ENCODE measurements at places on chromosomes 6 and 20.

DNA sequence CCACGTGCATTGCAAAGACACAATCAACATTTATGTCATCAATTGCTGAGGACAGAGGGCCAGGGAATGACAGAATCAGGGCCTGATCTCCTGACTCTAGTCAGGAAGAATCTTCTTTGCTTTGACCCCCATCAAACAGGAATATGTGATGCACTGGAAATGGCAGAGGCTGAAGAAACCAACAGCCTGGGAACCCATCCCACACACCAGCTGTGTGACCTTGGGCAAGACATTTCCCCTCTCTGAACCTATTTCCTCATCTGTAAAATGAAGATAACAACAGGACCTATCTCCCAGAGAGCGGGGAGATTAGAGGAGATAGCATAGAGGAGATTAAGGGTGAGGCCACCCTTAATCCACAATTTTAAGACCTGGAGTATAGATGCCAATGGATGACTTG lies 1.5 kb downstream of the HNF4A start:
- DNase-seq: no peak

GRCh38 chr6:28683945-28684538 lies 158.4 kb downstream of the GPX5 start:
- no peak for DNase-seq

DNA sequence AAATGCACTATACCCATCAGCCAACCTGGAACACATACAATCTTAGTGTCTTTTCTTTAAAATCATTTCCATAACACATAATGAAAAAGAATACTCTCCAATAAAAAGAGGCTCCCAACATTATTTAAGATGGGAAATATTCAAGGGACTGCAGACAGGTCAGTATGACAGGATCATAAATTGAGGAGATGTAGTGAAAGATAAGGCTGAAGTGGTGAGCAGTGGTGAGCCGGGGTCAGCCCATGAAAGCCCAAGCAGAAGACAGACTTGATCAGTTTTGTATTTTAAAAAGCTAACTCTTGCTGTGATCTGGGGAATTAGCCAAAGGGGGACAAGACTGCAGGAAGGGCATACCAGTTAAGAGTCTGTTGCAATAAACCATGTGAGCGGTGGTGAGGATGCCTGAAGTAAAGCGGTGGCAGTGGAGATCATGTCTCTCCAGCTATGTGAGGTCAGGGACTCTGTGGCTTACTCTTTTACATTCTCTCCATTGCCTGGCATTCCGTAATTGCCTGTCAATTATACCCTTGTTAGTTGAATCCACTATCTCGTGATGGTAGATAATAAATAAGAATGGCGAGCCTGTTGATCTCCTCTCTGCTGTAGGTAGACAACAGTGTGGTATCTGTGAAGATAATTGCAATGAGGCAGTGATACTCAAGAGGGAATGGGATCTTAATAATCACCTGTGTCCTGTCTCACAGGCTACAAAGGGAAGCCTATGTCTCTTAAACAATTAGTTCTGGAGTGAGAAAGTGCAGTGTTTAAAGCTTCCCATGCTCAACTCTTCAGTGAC lies 97.4 kb downstream of the FILIP1 start:
- DNase-seq: no peak

DNA sequence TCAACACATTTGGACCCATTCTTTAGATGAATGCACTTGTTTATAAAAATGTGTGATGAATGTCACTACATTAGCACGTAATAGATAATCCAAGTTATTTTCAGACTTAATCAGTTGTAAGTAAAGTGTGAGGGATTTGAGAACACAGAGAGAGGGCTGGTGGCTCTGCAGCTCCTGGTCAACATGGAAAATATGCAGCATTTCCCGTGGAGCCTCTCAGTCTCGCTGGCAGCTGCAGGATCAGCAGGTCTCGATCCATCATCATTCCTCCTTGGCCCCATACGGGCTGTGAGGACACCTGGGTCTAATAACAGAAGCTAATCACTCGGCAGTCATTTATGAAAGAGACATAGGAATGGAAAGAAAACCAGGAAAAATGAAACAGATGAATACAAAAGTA lies 390.2 kb downstream of the PRKN start:
- DNase-seq: no peak

DNA sequence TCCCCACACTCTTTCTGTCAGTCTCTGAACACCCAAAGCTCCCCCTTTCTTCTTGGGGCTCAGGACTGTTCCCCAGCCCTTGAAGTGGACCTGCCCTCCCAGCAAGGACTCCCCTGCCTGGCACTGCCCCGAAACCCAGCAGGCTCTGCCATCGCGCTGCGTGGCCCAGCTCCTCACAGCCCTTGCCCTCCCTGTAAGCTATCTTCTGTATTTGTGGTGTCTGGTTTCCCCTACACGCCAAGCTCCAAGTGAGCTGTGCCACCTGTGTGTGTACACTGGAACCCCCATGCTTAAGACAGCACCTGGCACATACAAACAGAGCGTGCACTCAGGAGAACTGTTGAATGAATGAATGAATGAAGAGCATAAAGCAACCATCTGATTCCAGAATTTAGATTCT lies 57.7 kb downstream of the TMEM242 start:
- no peak for DNase-seq

- DNase-seq: no peak
Measured at GRCh38 chr6:34295721-34296120, 46.9 kb upstream of the SMIM29 start.

DNA sequence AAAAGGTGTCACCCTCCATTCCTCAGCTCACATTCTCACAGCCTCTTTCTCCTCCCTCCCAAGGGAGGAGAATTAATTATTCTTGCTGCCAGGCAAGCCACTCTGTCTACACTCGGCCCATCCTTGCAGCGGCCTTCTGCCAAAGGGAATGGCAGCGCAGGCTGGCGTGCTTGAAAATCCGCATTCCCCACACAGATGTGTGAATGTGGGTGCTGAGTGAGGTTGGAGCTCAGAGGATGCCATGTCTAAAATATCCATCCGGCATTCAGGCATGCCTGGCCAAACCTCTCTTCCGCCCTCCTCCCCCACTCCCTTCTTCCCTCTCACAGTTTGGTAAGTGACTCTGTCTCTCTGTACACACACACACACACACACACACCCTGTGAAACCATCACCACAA lies 27.7 kb downstream of the PNPLA1 start:
- no peak for DNase-seq

DNA sequence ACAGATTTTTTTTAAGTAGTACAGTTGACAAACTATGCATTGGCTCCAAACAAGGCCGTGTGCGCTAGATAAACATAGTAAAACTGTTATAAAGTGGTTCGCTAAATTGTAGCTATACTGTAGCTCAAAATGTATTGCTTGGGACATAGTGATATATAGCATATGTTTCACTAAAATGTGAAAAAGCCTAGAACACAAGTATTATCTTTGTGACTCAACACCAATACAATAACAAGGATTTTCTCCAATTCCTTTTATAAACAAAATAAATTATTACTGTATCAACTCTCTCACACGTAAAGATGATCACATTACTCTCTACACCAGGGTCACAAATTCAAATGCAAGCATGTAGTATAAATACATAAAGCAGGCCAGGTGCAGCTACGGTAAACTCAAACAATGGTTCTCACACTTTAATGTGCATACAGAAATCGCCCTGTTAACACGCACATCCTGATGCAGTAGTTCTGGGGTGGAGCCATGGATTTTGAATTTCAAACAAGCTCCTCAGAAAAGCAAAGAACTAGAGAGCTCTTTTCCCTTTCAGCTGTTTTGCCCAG lies 214.6 kb downstream of the GMDS start:
- DNase-seq: no peak

- no peak for DNase-seq
Measured at GRCh38 chr6:164184410-164184809, 769.9 kb downstream of the QKI start.

- DNase-seq: no peak
Measured at GRCh38 chr20:61786230-61786629, 279.5 kb downstream of the TAF4 start.

- DNase-seq: no peak
Measured at GRCh38 chr6:132616677-132617076, 7.4 kb downstream of the TAAR2 start.

DNA sequence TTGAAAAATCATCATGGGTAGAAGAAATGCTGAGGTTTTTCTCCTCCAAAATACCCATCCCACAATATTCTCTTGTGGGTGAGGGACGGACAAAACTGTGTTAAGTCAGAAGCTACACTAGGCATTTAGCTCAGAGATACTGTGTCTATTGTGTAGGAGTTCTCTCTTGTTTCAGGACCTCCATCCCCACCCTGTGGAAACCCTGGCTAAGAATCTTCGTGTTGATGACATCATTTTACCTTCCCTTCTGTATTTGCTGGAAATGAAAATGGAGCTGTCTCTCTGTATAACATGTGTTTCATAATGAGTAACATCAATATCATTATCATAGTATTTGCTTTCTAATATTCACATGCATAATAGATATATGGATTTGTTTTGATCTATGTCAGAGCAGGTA lies 1193.0 kb upstream of the CITED2 start:
- no peak for DNase-seq

GRCh38 chr20:22515264-22515663 lies 69.1 kb downstream of the FOXA2 start:
- no peak for DNase-seq

All from nucleus accumbens (tissue), 56 donors.